Lower lobe of right lung (tissue), 2 donors: ENCODE measurements at places on chromosomes 2 and 18. TPM values are rescaled to one million over a fixed set of nuclear protein-coding genes. Genes with fewer than 3 reads are reported as not detected.

Gene PLEKHB2
- total RNA-seq = 91.4 TPM

Gene TMEM17
- total RNA-seq = 1.8 TPM

Gene TXNDC2
- 0.12 TPM for total RNA-seq

Gene C2orf72
- total RNA-seq = 0.97 TPM

GRCh38 chr2:16644221-16644925, 21.3 kb downstream of the CYRIA start:
- H3K27me3 ChIP-seq = no peaks in the 10 kb centered on the region
- DNase-seq = no peak
- H3K4me1 ChIP-seq = peaks cover 24% of the 10 kb centered on the region

DNA sequence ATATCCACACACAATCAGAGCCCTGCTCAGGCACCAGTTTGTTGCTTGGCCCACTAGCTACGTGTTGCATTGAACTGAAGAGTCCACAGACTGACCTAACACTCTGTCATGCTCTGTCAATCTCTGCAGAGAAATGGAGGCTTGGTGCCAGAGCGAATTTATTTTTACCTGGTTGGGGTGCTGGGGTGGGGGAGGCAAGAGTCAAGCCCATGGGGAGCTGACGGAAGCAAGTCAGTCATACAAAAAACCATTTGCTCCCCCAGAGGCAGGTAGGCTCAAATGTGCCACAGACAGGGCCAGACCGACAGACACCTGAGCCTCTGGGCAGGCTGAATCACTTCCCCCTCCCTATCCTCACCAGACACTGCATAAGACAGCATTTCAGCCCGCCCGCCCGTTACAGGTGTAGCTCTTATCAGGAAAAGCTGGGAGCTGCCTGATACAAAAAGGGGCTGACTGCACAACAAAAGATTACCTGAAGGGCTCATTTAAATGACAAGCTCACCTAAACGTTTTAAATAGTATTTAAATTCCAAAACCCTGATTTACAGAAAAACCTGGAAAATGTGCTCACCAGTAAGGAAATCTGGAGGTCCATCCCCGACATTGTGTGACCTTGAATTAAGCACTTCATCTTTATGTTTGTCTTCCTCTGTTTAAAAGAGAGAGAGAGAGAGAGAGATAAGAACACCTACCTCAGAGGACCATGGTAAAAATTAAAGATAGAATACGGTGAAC, 2.1 kb upstream of the PCBP1 start:
- peaks cover 39% of the 10 kb centered on the region for H3K36me3 ChIP-seq
- peak overlapping the region; percentile 100 for H3K27ac ChIP-seq
- DNase-seq = no peak
- H3K4me1 ChIP-seq = peaks cover 45% of the 10 kb centered on the region
- no peaks in the 10 kb centered on the region for H3K27me3 ChIP-seq

DNA sequence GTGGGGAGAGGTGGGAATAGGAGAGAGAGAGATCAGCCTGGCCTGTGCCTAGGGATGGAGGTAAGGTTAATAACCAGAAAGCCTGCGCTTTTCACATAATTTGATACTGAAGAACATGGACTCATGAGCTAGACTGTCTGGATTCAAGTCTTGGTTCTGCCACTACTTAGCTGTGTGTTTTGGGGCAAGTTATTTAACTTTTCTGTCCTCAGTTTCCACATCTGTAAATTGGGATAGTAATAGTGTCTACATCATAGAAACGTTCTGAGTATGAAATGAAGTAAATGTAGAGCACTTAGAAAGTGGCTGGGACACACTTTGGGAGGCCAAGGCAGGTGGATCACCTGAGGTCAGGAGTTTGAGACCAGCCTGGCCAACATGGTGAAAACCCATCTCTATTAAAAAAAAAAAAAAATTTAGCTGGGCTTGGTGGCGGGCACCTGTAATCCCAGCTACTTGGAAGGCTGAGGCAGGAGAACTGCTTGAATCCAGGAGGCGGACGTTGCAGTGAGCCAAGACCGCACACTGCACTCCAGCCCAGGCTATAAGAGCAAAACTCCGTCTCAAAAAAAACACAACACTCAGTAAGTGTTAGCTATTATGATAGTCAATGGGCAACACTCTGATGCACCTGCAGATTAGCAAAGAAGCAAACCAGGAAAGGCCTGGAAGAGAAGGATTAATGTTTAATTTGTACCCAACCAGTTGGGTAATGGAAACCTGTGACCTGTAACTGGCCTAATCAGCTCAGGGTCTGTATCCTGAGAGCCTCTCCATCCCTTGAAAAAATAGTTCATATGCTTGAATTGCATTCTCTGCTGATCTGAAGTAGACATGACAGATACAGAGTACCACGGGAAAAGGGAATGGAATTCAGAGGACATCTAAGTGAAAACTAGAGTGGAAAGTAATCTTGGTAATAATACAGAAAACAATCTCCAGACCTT, 6.8 kb downstream of the GALM start:
- no peak for DNase-seq
- H3K27ac ChIP-seq = no peak overlapping the region
- H3K4me1 ChIP-seq = peaks cover 7% of the 10 kb centered on the region
- peaks cover 20% of the 10 kb centered on the region for H3K36me3 ChIP-seq
- H3K4me3 ChIP-seq = no peak overlapping the region
- H3K27me3 ChIP-seq = no peaks in the 10 kb centered on the region

Gene TNFRSF11A
- total RNA-seq = 3.9 TPM

DNA sequence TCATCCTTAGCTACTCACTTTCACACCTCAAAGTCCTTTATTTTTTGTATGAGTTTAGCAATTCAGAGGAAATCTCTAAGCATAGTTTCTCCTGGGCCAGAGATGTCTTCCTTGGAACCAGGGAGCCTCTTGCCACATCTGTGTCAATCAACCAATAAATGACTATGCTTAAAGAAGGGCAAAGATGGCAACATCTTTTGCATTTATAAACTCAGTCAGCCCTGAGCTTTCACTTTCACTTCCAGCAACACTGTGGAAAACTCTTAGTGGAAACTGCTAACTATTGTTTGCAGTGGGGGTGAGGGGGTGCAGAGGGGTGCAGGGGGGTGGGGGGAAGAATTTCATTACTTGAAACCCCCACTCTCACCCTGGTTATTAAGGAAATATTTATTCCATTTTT, 3.4 kb downstream of the ACVR1C start:
- H3K4me1 ChIP-seq = peaks cover 10% of the 10 kb centered on the region
- H3K4me3 ChIP-seq = no peak overlapping the region
- H3K27me3 ChIP-seq = no peaks in the 10 kb centered on the region
- DNase-seq = no peak

GRCh38 chr2:231321556-231322334, 73.8 kb upstream of the B3GNT7 start:
- H3K4me1 ChIP-seq = peaks cover 18% of the 10 kb centered on the region
- peaks cover 4% of the 10 kb centered on the region for H3K36me3 ChIP-seq
- H3K4me3 ChIP-seq = no peak overlapping the region
- DNase-seq = peak; percentile 82
- no peaks in the 10 kb centered on the region for H3K27me3 ChIP-seq

- H3K4me1 ChIP-seq = no peaks in the 10 kb centered on the region
- no peaks in the 10 kb centered on the region for H3K27me3 ChIP-seq
- no peak for DNase-seq
- no peak overlapping the region for H3K4me3 ChIP-seq
- H3K27ac ChIP-seq = no peak overlapping the region
Observed at GRCh38 chr2:102942107-102942506, 180.3 kb downstream of the TMEM182 start.

Gene TMEFF2
- total RNA-seq = not detected

- H3K27ac ChIP-seq = no peak overlapping the region
- no peaks in the 10 kb centered on the region for H3K36me3 ChIP-seq
- H3K4me1 ChIP-seq = peaks cover 31% of the 10 kb centered on the region
- no peak overlapping the region for H3K4me3 ChIP-seq
- no peaks in the 10 kb centered on the region for H3K27me3 ChIP-seq
Observed at GRCh38 chr2:23566241-23567142, 181.5 kb downstream of the KLHL29 start.

Gene RAD51AP2
- total RNA-seq = not detected

Gene RAB6C
- not detected for total RNA-seq

DNA sequence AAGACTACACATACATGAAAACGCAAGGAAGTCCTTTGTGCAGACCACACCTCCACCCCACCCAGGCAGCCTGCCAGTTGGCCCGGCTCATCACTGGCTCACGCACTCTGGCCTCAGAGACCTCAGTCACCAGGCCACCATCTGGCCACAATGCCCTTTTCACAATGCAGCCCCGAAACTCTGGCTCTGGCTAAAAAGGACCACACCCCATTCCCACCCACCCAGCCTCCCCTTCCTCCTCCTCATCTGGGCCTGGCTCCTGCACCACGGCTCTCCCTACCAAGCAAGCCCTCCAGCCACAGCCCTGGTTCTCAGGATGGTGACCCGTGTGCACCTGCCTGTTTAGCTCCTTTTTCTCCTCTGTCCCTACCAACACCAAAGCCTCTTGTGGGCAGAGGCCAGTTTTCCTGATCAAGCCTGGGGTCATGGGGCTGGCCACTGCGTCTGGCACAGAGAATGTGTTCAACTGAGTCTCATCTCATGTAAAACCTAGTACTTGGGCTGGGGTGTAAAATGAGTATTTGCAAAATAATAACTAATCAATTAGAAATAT, 7.4 kb downstream of the HDAC4 start:
- peak; percentile 52 for DNase-seq
- H3K4me3 ChIP-seq = no peak overlapping the region
- peaks cover 29% of the 10 kb centered on the region for H3K4me1 ChIP-seq
- H3K27me3 ChIP-seq = no peaks in the 10 kb centered on the region
- H3K36me3 ChIP-seq = peaks cover under 1% of the 10 kb centered on the region

GRCh38 chr18:55763298-55763697, 175.3 kb upstream of the TCF4 start:
- H3K36me3 ChIP-seq = no peaks in the 10 kb centered on the region
- no peaks in the 10 kb centered on the region for H3K27me3 ChIP-seq
- no peaks in the 10 kb centered on the region for H3K4me1 ChIP-seq
- H3K4me3 ChIP-seq = no peak overlapping the region
- DNase-seq = no peak

GRCh38 chr18:11885278-11885947, 22.7 kb downstream of the MPPE1 start:
- H3K4me1 ChIP-seq = peaks cover 17% of the 10 kb centered on the region
- H3K36me3 ChIP-seq = peaks cover 73% of the 10 kb centered on the region

Gene ABCG8
- not detected for total RNA-seq

- peaks cover 48% of the 10 kb centered on the region for H3K4me1 ChIP-seq
- H3K36me3 ChIP-seq = no peaks in the 10 kb centered on the region
- DNase-seq = no peak
- no peaks in the 10 kb centered on the region for H3K27me3 ChIP-seq
- H3K27ac ChIP-seq = no peak overlapping the region
Observed at GRCh38 chr2:127089478-127090235, 17.3 kb downstream of the BIN1 start.

- no peak for DNase-seq
- H3K4me1 ChIP-seq = peaks cover 51% of the 10 kb centered on the region
- H3K4me3 ChIP-seq = no peak overlapping the region
- no peak overlapping the region for H3K27ac ChIP-seq
- H3K27me3 ChIP-seq = no peaks in the 10 kb centered on the region
Observed at GRCh38 chr2:25281522-25281921, 60.2 kb downstream of the DNMT3A start.

Gene SCG2
- 0.71 TPM for total RNA-seq

- no peak overlapping the region for H3K4me3 ChIP-seq
- H3K4me1 ChIP-seq = peaks cover 3% of the 10 kb centered on the region
- no peak for DNase-seq
- peaks cover 4% of the 10 kb centered on the region for H3K27me3 ChIP-seq
Observed at GRCh38 chr2:236525411-236525997, 44.1 kb upstream of the ACKR3 start.

Gene PRR30
- total RNA-seq = not detected

Gene PLGLB1
- 2.7 TPM for total RNA-seq

- H3K4me3 ChIP-seq = no peak overlapping the region
- H3K27ac ChIP-seq = peak overlapping the region; percentile 42
- H3K36me3 ChIP-seq = no peaks in the 10 kb centered on the region
- H3K27me3 ChIP-seq = no peaks in the 10 kb centered on the region
- peaks cover 15% of the 10 kb centered on the region for H3K4me1 ChIP-seq
Observed at GRCh38 chr2:46067501-46068305, 229.5 kb upstream of the EPAS1 start.

DNA sequence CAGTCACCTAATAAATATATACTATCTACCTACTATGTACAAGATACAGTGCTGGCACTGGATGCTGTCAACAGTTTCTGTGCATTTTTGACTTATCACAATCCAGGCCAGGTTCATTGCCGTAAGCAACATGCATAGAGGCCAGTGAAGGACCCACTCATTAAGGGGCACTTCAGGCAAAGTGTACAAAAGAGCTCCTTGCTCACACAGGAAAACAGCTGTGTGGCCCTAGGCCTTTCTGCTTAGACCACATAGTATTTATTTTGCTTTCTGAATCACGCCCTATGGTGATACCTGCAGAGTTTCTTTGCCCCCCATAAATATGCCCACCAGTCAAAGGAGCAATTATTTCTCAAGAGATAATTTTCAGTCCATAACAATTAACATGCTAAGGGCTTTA, 39.6 kb upstream of the STAT4 start:
- no peak overlapping the region for H3K27ac ChIP-seq
- no peaks in the 10 kb centered on the region for H3K27me3 ChIP-seq
- no peaks in the 10 kb centered on the region for H3K4me1 ChIP-seq
- no peaks in the 10 kb centered on the region for H3K36me3 ChIP-seq
- DNase-seq = no peak

Gene ASB18
- total RNA-seq = not detected
